Activated naive CD4-positive, alpha-beta T cell treated with anti-CD3 and anti-CD28 coated beads, Interleukin-2, amount 50 U/mL, for 16 hours (primary cell): ENCODE measurements at places on chromosomes 5 and 9.

DNA sequence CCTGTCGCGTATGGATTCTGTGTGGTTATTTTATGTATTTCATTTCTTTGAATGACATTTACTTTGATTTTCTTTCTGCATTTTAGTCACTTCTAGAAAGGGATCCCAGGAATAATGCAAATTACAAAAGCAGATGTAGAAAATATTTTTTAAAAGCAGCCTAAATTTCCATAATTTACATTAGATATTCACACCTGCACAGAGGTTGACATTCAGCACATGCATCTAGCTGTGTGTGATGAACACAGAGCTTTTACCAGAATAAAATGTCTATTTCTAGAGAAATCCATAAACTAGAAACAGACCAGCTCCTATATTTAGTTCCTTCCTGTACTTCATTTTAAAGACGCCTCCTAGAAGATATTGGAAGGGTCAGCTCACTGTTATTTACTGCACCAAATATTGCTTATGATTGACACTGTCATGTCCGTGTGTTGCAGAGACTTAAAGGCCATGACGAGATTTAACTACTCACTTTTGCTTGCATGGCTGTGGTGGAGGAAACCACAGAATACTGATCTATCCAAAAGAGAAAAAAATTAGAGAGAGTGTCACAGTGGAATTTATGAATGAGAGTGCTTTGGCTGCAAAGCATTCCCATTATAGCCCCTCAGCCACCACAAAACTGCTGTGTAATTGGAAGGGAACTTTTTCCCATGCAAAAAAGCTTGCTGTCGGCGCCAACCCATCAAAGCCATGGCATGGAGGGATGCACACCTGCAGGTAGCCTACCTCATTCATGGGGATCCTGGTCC, 58.1 kb downstream of the EBF1 start:
- no peak for DNase-seq

DNA sequence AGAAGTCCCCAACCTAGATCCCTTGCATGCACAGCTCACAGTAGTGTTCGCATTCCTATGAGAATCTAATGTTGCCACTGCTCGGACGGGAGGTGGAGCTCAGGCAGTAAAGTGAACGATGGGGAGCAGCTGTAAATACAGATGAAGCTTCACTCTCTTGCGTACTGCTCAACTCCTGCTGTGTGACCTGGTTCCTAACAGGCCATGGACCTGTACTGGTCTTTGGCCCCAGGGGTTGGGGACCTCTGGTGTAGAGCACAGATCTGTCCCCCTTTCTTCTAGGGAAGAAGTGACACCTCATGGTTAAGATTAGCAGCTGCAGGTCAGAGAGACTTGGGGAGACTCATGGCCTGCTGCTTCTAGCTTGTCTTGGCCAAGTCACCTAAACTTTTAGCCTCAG, 7.1 kb downstream of the ARHGEF28 start:
- no peak for DNase-seq

- DNase-seq = peak; percentile 56
Measured at GRCh38 chr5:90434116-90434714, 24.7 kb upstream of the CETN3 start.

DNA sequence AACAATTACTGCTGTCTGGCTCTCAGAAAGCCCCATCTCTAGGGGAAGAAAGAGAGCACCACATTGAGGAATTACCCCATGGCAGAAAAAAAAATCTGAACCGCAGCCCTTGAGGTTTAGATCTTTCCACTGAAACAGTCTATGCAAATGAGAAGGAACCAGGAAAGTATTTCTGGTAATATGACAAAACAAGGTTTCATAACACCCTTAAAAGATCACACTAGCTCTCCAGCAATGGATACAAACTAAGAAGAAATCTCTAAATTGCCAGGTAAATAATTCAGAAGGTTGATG, 427.1 kb downstream of the PRELID2 start:
- DNase-seq = no peak

DNA sequence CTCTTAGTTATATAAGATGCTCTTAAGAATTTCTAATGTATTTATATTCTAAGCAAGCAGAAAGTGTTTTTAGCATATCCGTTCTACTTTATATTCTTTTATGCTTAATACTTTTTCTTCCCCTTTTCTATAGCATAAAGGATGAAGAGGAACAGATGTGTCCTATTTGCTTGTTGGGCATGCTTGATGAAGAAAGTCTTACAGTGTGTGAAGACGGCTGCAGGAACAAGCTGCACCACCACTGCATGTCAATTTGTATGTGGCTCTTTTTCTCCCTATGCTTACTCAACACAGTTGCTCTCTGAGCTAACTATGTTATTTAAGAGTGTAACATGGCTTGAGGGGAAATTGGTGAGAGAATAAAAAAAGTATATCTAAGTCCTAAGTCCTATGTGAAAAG, 37.6 kb upstream of the SETD9 start:
- no peak for DNase-seq

- DNase-seq = no peak
Measured at GRCh38 chr5:132363431-132364112, 5.9 kb upstream of the SLC22A5 start.

- DNase-seq = no peak
Measured at GRCh38 chr5:143678148-143678905, 133.6 kb upstream of the HMHB1 start.

- peak; percentile 12 for DNase-seq
Measured at GRCh38 chr5:115068239-115069086, 101.2 kb downstream of the TRIM36 start.

DNA sequence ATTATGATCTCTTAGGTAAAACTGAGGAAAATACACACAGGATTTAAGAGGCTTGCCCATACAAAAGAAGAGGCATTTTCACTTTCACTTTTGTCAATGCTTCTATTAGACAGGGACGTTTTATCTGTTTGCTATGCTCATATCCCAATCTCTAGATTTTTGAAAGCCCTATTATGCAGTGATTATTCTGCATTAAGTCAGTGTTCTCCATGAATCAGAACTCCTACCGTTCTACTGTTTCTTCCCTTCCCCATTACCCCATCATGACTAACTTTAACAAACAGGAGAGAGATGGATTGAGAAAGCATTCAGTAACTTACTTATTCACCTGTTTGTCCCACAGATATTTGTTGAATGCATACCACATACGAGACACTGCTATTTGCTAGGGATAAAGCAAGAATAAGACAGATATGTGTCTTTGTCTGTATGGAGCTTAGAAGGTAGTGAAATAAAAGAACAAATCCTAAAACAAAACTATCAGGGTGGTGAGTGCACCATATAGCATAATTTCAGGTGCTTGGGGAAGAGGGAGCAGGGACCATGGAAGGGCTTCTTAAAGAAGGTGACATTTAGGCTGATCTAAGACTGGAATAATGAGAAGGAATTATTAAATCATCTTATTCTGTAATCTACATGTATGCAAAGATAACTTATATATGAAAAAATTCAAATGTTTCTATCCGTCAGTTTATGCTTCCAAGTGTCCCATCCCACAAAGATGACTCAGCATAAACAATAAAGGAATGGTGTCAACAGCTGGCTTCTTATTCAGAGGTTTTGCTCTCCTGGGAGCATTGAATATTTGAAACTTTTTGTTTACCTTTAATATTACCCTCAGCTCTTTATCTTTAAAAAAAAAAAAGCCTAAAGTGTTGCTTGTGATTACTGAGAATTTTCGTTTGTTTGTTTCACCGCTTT, 328.1 kb downstream of the HINT1 start:
- DNase-seq = no peak

DNA sequence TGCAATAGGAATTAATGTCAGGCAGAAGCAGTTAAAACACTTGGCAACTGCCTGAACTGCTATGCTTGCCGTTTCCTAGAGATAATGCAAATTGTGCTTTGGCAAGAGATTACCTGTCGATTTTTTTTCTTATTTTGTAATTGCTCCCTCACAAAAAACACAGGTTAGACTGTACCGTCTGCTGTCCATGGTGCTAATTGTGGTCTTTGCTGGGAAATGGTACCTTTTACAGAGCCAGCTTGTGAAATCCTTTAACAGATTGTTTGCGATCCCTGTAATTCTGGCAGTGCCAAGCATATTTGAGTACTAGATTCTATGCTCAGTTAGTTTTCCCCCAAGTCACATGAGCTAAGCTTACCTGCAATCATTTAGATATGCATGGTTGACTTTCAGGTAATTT, 2125.8 kb upstream of the WWC1 start:
- no peak for DNase-seq

DNA sequence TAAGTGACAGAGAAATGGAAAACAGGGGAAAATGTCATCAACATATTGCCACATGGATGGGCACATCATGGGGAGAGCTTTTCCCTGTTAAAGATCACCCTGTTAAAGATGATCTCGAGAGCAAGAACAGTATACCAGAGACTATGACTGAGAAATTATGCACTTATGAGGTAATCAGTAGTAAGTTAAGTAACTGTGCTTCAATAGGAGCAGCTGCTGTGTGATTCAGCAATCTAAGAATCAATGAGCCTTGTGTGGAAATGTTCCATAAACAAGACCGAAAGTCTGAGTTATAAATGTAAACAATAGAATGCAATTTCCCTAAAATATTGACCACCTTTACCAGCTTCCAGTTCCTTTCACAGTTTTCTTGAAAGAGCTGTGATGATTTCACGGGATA, 582.3 kb downstream of the CAAP1 start:
- no peak for DNase-seq

GRCh38 chr9:20941174-20941690, 90.2 kb downstream of the HACD4 start:
- DNase-seq = peak; percentile 43

DNA sequence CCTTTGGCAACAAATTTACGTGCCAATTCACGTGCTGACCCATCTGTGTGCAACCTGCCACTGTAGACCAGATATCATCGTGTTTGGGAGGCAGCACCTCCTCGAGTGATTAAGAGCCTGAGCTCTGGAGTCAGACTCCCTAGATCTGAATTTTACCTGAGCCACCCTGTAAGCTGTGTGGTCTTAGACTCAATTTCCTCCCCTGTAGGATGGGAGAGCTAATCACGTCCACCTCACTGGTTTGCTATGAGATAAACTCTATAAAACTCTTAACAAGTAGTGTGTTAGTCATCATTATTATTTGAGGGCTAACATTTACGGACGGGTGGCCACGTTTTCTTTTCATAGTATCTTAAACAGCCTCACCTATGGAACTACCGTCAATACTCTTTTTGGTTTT, 220.0 kb upstream of the ADAMTSL1 start:
- no peak for DNase-seq

- no peak for DNase-seq
Measured at GRCh38 chr5:126509339-126509738, 85.7 kb downstream of the ALDH7A1 start.

GRCh38 chr5:53130266-53130665, 20.7 kb upstream of the MOCS2 start:
- no peak for DNase-seq

DNA sequence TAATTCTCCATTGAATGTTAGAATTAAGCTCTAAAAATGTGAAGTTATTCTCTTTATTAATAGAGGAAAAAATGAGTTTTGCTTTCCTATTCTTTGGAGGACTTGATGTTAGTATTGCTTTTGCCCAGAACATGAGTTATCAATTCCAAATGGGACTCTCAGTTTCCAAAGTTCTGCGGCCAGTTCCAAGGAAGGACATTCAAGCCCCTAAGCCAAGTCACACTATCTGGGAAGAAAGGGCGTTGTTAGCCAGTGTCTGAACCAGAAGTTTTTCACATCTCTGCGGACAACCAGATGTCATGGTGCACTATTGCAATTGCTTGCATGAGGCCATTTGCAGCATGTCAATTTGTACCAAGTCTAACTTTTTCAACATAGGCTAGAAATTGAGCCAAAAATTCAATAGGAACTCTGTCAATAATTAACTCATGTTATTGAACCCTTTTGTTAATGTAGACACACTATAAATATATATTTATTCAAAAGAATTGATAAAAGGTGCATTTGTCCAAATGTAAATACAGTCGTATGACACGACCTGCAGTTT, 183.3 kb upstream of the PIK3R1 start:
- DNase-seq = no peak

- DNase-seq = no peak
Measured at GRCh38 chr9:19441730-19442129, 32.9 kb downstream of the ACER2 start.

DNA sequence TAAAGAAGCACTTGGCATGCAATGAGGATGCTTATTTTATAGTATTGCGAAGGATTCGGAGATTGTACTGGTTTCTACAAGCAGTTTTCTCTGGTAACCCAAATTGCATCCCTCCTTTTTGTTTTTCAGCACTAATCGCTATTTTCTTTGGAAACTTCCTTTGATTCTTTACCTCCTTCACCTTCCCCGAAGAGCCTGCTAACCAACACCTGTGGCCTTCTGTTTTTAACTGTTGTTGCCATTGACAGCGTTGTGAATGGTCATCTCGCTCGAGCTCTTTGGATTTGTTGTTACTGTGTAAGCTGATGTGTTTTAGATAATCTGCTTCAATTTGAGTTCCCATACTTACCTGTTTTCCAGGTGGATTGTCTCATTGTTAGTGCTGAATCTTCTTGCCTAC, 1.1 kb downstream of the CNOT6 start:
- no peak for DNase-seq

DNA sequence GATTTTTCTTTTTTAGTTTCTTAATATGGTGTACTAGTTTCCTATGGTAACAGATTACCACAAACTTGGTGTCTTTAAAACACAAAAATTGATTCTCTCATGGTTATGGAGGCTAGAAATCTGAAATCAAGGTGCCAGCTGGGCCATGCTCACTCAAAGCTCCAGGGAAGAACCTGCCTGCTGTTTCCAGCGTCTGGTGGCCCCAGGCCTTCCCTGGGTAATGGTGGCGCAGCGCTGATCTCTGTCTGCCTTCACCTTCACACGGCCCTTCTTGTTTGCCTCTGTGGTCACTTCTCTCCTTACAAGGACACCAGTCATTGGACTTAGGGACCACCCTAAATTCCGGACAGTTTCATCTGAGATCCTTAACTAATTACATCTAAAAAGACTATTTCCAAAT, 70.5 kb upstream of the GFPT2 start:
- no peak for DNase-seq

DNA sequence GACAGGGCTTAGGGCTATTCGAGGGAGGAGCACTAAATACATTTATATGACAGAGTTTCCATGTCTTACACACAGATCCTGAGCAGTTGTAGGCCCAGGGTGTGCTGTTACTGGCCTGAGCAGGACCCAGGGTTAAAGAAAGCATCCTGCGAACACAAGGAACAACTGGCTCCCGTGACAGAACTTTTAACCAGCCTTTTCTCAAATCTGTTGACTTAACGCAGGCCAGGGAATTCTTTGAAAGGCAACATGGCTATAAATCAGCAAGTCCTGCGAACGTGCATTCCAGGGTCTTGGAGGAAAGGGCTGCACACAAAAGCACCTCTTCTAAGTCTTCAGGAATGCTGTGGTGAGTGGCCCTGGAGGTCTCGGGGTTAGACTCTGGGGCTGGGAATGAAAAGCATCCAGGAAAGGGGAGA, 45.2 kb upstream of the ANKRD55 start:
- no peak for DNase-seq

DNA sequence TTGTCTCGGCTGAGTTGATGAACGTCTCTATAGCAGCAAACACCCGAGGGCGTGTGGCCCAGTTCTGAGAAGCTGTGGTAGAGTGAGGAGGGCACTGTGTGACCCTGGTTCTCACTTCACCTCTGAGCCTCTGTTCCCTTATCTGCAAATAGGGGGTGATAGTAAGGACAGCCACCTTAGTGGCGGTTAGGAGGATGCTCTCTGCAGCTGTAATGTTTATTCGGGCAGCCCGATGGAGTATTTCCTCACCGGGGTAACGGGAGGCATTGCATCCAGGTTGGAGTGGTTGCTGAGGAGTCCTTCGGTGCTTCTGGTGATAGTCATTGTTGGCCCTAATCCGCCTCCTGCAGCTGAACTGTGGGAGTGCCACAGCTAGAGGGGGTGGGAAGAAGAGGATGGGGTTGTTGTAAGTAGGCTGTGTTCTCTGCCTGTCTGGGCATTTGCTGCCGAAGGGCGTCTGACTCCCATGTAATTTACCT, 13.9 kb downstream of the PRRC2B start:
- peak; percentile 31 for DNase-seq
